ENCODE measurements at places on chromosomes 6 and 20. TPM values are rescaled to one million over a fixed set of nuclear protein-coding genes. Genes with fewer than 3 reads are reported as not detected.

Gene CBLN4
- total RNA-seq = not detected

Gene HLA-DPA1
- total RNA-seq = not detected

Gene BRD2
- 99.5 TPM for total RNA-seq

Gene KCNK16
- not detected for total RNA-seq

Gene PSORS1C2
- total RNA-seq = not detected

GRCh38 chr6:15465212-15465611, 197.6 kb downstream of the DTNBP1 start:
- H3K36me3 ChIP-seq = peaks cover 13% of the 10 kb centered on the region
- H3K27ac ChIP-seq = no peak overlapping the region
- DNase-seq = no peak
- H3K4me3 ChIP-seq = no peak overlapping the region

GRCh38 chr6:155056756-155057155, 61.6 kb downstream of the TIAM2 start:
- no peak overlapping the region for H3K27ac ChIP-seq
- H3K4me3 ChIP-seq = no peak overlapping the region
- no peaks in the 10 kb centered on the region for H3K4me1 ChIP-seq
- H3K27me3 ChIP-seq = no peaks in the 10 kb centered on the region
- DNase-seq = no peak
- H3K36me3 ChIP-seq = no peaks in the 10 kb centered on the region

GRCh38 chr6:80165143-80165542, 58.7 kb downstream of the BCKDHB start:
- peaks cover 3% of the 10 kb centered on the region for H3K4me1 ChIP-seq
- no peak overlapping the region for H3K4me3 ChIP-seq
- H3K27me3 ChIP-seq = no peaks in the 10 kb centered on the region
- DNase-seq = peak; percentile 45

GRCh38 chr6:24854077-24854666, 55.5 kb upstream of the ARMH2 start:
- DNase-seq = no peak
- H3K36me3 ChIP-seq = peaks cover 29% of the 10 kb centered on the region
- H3K27ac ChIP-seq = no peak overlapping the region
- no peak overlapping the region for H3K4me3 ChIP-seq
- H3K27me3 ChIP-seq = no peaks in the 10 kb centered on the region

DNA sequence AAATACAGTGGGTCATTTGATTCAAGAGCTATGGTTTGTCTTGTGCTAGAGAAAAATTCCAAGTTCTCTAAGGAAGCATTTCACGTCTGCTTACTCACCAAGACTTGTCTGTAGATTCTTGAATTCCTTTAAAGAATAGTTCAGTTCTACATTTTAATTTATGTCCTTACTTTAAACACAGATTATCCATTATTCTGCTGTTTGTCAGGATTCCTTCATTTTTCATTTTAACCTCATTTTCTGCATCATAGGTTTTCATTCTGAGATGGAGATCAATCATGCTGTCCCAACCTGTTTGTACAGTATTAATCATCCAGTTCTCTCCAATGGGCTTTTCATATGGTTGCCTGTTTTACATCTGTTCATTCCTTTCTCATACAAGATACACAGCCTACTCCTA, 24.5 kb upstream of the POPDC3 start:
- no peaks in the 10 kb centered on the region for H3K36me3 ChIP-seq
- peaks cover under 1% of the 10 kb centered on the region for H3K4me1 ChIP-seq
- DNase-seq = peak; percentile 74
- H3K27me3 ChIP-seq = no peaks in the 10 kb centered on the region
- no peak overlapping the region for H3K27ac ChIP-seq

DNA sequence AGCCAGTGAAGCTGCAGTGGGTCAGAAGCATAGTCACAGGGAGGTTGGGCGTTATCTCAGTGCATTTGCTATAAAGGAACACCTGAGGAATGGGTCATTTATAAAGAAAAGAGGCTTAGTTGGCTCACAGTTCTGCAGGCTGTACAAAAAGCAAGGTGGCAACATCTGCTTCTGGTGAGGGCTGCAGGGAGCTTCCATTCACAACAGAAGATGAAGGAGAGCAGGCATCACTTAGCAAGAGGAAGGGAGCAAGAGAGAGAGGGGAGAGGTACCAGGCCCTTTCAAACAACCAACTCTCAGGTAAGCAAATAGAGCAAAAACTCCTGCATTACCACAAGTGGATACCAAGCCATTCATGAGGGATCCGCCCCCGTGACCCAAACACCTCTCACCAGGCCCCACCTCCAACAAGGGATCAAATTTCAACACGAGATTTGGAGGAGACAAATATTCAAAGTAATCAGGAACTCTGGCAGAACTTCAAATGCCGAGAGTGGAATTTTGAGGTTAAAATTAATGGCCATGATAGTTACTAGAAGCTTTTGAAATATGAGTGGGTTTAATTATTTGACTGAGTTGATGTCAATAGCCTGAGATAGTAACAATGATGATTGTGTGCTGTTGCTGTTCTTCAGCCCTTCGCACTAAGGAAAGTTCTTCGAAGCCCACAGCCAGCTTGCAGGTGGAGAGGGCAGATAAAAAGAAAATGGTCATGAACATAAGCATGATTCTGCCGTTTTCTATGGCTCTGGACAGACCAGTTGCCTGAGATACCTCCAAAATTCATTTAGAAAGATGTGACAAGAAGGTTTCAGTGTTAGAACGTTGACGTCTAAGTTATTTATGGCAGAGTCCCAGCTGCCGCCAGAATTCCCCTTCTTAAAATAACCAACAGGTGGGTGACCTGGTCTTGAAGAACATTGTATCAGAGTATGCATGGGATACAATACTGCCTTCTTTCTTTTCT, 55.3 kb upstream of the ADTRP start:
- H3K27me3 ChIP-seq = no peaks in the 10 kb centered on the region
- H3K4me3 ChIP-seq = no peak overlapping the region
- DNase-seq = no peak

- H3K4me3 ChIP-seq = no peak overlapping the region
- no peaks in the 10 kb centered on the region for H3K36me3 ChIP-seq
- peaks cover under 1% of the 10 kb centered on the region for H3K4me1 ChIP-seq
- H3K27me3 ChIP-seq = no peaks in the 10 kb centered on the region
These were observed 46.8 kb downstream of the B4GALT5 start for GRCh38 chr20:49666911-49667310.

GRCh38 chr6:45567879-45568278, 190.1 kb upstream of the SUPT3H start:
- no peak for DNase-seq
- no peak overlapping the region for H3K4me3 ChIP-seq
- H3K36me3 ChIP-seq = no peaks in the 10 kb centered on the region
- no peaks in the 10 kb centered on the region for H3K4me1 ChIP-seq
- H3K27ac ChIP-seq = no peak overlapping the region

- H3K4me1 ChIP-seq = no peaks in the 10 kb centered on the region
- no peak for DNase-seq
- no peaks in the 10 kb centered on the region for H3K36me3 ChIP-seq
- no peak overlapping the region for H3K4me3 ChIP-seq
- no peak overlapping the region for H3K27ac ChIP-seq
- H3K27me3 ChIP-seq = no peaks in the 10 kb centered on the region
These were observed 859.3 kb upstream of the FLRT3 start for GRCh38 chr20:15196547-15197255.

DNA sequence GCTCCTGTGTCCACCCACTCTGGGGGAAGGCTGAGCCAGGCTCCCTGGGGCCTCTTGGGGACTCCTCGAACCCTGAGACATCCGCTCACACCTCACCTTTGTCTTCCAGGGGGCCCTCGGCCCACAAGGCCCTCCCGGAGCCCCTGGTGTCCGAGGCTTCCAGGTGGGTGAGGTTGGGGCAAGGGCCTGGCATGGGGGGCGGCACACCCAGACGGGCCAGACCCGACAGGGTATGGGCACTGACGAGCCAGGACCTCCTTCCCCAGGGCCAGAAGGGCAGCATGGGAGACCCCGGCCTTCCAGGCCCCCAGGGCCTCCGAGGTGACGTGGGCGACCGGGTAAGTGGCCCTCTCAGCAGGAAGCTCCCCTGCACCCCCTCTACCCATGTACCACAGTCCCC, 13.4 kb downstream of the COL9A3 start:
- H3K4me3 ChIP-seq = no peak overlapping the region
- peaks cover 3% of the 10 kb centered on the region for H3K4me1 ChIP-seq
- H3K36me3 ChIP-seq = no peaks in the 10 kb centered on the region
- no peak for DNase-seq
- no peaks in the 10 kb centered on the region for H3K27me3 ChIP-seq

DNA sequence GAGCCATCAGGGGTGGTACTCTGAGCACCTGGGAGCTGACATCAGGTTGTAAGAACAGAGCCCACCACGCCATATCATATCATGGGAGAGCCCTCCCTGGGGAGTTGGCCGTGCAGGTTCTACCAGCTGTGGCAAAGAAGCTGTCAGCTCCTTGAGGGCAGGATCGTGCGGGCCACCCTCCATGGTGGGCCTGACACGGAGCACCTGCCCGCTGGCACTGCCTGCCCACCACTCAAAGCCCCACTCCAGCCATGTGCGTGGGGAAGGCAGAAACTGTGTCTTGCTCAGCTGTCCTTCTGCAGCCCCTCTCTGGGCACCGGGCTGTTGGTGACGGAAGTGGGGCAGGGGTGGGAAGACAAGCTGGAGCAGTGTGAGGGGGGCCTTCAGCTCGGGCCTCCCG, 14.3 kb downstream of the PRPH2 start:
- no peak for DNase-seq
- H3K27ac ChIP-seq = no peak overlapping the region
- no peaks in the 10 kb centered on the region for H3K4me1 ChIP-seq
- no peaks in the 10 kb centered on the region for H3K36me3 ChIP-seq
- H3K27me3 ChIP-seq = no peaks in the 10 kb centered on the region

DNA sequence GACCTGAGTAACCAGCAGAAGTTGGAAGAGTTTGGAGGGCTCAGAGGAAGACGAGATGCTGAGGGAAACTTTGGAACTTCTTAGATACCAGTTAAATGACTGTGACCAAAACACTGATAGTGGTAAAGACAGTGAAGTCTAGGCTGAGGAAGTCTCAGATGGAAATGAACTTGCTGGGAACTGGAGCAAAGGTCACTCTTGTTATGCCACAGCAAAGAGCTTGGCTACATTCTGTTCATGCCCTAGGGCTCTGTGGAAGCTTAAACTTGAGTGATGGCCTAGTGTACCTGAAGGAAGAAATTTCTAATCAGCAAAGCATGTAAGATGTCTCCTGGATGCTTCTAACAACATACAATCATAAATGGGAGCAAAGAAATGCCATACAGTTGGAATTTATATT, 24.7 kb downstream of the WDR27 start:
- no peaks in the 10 kb centered on the region for H3K27me3 ChIP-seq
- H3K4me3 ChIP-seq = no peak overlapping the region
- H3K36me3 ChIP-seq = peaks cover 9% of the 10 kb centered on the region
- peak; percentile 8 for DNase-seq

- H3K4me1 ChIP-seq = no peaks in the 10 kb centered on the region
- no peak overlapping the region for H3K27ac ChIP-seq
- no peaks in the 10 kb centered on the region for H3K27me3 ChIP-seq
- H3K36me3 ChIP-seq = no peaks in the 10 kb centered on the region
- no peak overlapping the region for H3K4me3 ChIP-seq
These were observed 31.1 kb upstream of the F13A1 start for GRCh38 chr6:6351511-6352025.

DNA sequence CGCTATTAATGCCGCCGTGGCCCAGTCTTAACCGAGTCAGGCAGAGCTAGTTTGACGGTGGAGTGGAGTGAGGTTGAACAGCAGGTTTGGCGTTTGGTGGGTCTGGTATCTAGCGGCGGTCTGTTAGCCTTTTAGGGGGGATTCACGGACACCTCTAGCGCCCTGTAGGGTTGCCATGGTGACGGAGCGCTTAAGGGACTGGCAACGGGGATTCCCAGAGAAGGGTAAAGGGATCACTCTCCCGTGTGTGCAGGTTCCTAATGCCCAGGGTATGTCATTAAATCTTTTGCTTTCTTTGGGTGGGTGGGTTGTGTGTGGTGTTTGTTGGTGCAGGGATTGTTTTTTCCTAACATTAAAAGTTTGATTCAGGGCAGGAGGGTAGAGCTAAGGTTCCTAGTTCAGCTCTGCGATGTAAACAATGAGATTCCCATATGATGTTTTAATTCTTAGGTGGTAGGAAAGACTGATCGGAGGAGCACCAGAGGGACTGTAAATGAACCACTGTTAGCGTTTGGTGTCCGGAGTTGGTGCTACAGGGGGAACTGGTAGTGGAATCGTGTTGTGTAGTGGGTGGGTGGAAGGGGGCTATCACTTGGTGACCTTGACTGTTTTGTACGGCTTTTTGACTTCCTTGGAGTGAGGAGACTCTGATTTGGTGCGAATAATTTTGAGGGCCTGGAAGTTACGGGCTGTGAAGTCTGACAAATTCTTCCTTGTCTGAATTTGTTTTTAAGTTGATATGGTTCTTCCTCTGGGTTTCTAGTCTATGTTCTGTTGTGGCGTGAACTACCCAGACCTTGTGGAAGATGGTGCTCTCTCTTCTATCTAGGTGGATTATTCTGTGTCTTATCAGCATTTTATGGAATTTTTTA, 5.0 kb downstream of the BRD2 start:
- peaks cover 8% of the 10 kb centered on the region for H3K4me1 ChIP-seq
- peak overlapping the region; percentile 70 for H3K27ac ChIP-seq
- DNase-seq = peak; percentile 40
- peak overlapping the region; percentile 92 for H3K4me3 ChIP-seq
- peaks cover 48% of the 10 kb centered on the region for H3K36me3 ChIP-seq

GRCh38 chr6:28141500-28142329, at the start of gene ZKSCAN8:
TSS of gene ZKSCAN8 (plus strand) at chr6:28141883. CDS start at chr6:28148408, 6,525 bp downstream.
- peak within 1 kb of the TSS; percentile 73 for H3K4me3 ChIP-seq
- peak; percentile 86 for DNase-seq
- peak within 1 kb of the TSS; percentile 87 for H3K27ac ChIP-seq
- H3K27me3 ChIP-seq = no peaks in the 10 kb centered on the region
- peaks cover 2% of the 10 kb centered on the region for H3K36me3 ChIP-seq
- peaks cover 2% of the 10 kb centered on the region for H3K4me1 ChIP-seq

- no peaks in the 10 kb centered on the region for H3K4me1 ChIP-seq
- H3K36me3 ChIP-seq = no peaks in the 10 kb centered on the region
- no peak overlapping the region for H3K27ac ChIP-seq
- H3K27me3 ChIP-seq = no peaks in the 10 kb centered on the region
These were observed 396.1 kb downstream of the PLCB1 start for GRCh38 chr20:8527998-8528723.

DNA sequence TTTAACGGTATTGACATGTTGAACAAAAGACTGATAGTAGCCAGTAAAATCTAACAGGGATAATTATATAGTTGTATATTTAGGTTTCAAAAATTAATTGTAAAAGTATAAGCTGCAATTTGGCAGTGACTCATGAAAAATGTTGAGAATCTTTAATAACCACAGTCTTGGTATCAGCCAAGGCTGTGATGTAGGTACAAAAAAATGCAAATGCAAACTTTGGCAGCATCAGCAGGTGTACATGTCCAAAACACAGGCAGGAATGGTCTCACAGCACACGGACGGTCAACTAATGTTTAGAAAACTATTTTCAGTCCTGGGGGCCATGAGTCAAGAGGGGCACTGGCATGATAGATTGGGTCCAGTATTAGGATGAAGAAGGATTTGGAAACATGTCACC, 58.5 kb upstream of the BEND3 start:
- no peaks in the 10 kb centered on the region for H3K4me1 ChIP-seq
- no peaks in the 10 kb centered on the region for H3K36me3 ChIP-seq
- H3K4me3 ChIP-seq = no peak overlapping the region
- no peaks in the 10 kb centered on the region for H3K27me3 ChIP-seq
